ENCODE measurements at places on chromosomes 2 and 18.
A peak's percentile ranks its signal among the peaks of the same experiment; 100 is the strongest.

GRCh38 chr2:9166579-9167377 lies 39.8 kb upstream of the ASAP2 start:
- DNase-seq, result no peak

DNA sequence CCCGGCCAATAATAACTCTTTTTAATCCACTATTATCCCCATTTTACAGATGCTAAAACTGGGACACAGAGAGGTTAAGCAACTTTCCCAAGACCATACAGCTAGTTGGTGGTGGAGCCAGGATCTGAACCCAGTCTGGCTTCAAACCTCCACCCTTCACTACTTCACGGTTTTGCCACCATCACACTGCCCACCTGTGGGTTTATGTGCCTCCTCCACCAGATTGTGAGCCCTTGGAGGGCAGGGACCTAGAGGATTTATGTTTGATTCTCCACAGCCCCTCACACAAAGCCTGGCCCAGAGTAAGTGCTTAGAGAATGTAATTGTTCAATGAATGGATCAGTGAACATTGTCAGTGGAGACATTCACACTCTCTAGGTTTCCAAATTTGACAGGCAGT lies 153.4 kb upstream of the MYCN start:
- no peak for DNase-seq

DNA sequence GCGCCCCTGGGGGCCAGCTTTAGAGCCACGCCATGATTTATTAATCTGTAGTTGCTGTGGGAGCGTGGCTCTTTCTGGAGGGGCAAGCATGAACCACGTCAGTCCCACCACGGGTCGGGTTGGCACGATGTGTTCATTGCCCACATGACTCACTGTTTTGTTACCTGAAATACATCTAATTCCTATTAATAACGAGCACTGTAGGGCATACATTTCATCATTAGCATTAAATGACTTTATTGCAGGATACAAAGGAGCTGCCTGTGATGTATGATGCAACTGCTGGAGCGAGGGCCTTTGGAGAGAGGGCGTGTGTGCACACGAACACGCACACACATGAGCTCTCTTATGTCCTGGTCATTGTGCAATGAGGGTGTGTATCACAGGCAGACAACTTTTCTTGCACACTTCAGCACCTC lies 127.0 kb downstream of the INHBB start:
- no peak for DNase-seq

DNA sequence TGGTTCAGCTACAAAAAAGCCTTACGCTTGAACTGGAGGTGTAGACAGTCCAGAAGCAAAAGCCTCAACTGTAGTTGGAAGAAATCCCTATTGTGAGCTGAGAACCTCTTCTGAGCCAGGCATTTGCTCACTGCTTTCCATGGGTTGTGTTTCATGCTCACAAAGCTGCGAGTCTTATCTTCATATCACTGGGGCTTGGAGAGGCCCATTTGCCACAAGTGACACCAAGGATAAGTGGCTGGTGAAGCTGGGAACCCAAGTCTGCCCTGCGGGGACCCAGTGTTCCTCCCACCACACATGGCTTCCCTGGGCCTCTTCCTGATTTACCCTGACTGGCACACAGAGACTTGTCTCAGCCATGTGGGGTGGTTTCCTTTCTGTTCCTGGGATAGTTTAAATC lies 130.4 kb downstream of the RNF144A start:
- DNase-seq, result no peak

DNA sequence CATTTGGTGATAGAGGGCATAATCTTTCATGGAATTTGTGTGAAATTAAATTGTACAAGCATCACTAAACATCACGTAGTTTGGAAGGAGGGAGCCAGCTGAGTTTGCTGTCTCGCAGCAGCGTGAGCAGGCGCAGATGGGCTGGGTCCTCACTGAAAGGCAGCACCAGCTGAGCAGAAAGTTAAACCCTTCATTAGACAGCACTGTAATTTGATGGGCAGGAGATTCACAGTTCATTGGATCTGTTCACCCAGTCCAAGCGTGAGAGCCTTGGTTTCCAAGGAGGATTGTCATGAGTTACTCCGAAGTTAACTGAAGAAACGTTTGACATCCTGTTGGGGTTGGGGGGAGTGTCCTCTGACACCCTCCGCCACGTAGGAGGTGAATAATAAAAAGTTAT lies 89.8 kb upstream of the NFATC1 start:
- DNase-seq, result no peak

DNA sequence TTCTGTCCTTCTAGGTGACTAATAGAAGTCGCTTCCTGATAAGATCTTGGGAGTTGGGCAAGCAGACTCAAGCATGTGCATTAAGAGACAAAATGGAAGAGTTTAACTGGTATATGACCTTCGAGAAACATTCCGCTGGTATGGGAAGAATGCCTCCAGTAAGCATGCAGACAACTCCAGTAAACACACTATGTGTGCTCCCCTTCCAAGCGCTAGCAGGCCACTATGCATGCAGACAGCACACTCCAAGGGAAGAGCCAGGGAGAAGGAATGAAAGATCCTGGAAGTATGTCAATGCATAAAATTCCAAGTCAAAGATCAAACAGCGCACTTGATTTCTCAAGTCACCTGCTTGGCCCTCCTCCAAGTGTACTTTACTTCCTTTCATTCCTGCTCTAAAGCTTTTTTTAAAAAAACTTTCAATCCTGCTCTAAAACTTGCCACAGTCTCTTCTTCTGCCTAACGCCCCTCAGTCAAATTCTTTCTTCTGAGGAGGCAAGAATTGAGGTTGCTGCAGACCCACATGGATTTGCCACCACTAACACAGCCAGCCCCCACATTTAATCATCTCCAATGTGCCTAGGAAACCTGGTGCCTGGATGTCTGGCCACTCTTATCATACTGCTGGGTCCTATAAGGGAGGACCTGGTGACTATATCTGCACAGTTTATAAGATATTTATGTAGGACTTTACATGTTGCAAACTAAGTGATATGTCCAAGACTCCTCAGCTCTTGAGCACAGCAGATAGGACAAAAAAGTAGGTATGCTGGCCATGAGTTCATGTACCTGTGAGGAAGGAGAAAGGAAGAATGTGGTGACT lies 239.8 kb downstream of the PDE11A start:
- no peak for DNase-seq

DNA sequence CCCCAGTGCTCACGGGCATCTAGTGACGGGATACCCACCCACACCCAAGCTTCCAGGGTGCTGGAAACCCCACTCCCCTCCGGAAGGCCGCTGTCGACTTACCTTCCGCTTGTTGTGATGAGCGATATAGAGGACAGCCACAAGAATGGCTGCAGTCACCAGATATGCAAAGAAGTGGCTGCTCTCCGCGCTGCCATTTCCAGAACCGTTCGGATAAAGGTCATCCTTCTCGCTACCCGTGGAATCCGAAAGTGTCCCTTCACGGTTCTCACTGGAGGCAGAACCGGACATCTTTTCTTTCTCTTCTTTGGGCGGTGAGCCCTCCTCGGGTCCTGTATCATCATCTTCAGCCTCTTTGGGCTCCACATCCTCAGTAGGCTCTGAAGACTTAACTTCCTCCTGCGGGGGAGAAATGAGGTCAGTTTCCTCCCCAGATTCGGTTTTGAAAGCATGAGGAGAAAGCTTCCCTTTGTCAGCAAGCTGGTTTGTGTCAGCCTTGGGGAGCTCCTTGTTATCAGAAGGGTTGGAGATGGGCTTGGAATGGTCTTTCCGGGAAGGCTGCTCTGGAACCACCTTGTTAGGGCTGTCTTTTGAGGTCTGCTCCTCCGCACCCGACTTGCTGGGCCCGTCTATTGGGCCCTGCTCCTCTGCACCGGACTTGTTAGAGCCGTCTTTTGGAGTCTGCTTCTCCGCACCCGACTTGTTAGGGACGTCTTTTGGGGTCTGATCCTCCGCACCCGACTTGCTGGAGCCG lies 1.2 kb downstream of the TGOLN2 start:
- DNase-seq, result no peak

- no peak for DNase-seq
Observed at GRCh38 chr2:241095594-241096290, 6.3 kb downstream of the MTERF4 start.

- no peak for DNase-seq
Observed at GRCh38 chr18:60122339-60122738, 222.5 kb downstream of the PMAIP1 start.

GRCh38 chr2:235595422-235596010 lies 101.7 kb downstream of the AGAP1 start:
- DNase-seq, result peak; percentile 51

DNA sequence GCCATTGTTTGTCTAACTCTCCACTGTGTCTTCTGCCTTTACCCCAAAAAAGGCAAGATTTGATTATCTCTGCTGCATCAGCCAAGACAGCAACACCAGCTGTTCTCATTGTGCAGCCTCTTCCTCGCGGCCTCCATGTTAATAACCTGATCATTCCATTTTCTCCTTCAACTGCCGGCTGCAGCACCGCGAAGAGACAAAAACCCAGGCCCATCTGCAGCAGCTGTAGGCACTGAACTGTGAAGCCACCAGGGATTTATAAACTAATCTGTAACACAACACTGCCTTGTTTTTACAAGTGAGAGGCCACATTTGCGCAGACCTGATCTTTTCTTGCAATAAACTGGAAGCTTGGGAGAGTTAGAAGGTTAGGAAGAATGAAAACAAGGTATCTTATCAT lies 147.8 kb downstream of the SATB2 start:
- no peak for DNase-seq

DNA sequence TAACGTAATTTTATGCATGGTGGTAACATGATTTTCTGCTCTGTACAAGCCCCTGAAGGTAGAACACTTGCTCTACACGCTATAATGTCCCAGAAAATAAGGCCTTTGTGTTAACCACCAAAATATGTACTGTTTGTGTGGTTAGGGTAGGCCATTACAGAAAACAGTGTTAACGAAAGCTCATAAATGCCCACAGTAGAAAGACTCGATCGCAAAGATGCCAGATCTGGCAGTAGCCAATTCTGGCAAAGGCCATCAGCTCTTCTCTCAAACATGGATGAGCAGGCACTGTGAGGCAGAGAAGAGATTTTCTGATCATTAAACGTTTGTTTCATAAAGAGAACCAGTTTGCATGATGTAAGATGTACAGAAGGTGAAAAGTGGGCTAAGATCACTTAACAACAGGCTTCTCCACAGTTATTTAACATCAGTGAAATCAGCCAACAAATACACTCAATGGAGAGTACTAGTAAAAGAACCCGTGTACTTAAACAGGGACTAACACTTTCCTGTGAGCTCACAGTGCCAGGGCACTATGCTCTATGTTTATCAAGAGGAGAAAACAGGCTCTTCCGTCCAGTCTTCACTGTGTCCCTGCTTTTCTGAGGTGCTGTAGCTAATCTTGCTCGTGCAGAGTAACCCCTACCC lies 80.3 kb downstream of the SPRED2 start:
- no peak for DNase-seq

DNA sequence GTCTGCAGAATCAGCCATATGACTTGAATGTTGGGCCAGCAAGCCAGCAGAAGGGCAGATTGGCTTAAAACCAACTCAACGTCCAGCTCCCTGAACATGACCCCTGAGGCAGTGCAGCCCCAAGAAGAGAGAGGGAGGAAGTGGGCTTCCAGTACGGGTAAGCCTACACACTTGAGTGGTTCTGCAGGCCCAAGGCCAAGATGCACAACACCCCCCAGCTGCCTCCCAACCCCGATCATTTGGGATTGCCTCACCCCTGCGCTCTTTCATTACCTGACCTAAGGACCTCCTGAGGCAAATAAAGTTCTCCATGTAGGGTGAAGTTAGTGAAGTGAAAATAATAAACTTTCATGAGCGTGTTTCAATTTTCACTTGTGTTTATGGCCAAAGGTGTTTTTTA lies 536.0 kb downstream of the TNS1 start:
- DNase-seq, result no peak

DNA sequence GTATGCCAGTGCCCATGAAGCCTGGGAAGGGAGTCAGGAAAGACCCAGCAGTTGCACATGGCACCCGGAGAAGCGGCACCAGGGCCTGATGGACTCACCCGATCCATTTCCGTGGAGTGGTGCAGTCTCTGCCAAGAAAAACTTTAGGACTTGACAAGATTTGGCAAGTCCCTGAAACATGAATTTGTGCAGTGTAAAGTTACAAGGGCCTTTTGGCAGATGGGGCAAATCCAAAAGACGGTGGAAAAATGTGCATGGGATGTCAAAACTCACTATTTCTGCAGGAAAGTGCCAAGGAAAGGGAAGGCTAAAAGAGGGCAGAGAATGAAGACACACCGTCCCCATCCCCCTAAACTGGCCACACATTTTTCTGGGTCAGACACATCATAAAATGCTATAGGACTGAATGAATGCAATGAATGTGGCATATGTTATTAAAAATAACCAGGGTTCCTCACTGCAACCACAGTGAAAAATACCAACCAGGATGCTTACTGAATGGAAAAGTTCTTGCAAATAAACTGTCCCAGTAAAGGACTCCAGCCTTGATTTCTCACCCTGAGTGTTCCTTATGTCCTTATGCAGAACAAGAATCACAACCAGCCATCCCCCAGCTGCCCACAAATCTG lies 173.5 kb upstream of the SIX2 start:
- DNase-seq, result no peak

GRCh38 chr2:88199912-88200682 lies 30.0 kb downstream of the THNSL2 start:
- DNase-seq, result no peak

DNA sequence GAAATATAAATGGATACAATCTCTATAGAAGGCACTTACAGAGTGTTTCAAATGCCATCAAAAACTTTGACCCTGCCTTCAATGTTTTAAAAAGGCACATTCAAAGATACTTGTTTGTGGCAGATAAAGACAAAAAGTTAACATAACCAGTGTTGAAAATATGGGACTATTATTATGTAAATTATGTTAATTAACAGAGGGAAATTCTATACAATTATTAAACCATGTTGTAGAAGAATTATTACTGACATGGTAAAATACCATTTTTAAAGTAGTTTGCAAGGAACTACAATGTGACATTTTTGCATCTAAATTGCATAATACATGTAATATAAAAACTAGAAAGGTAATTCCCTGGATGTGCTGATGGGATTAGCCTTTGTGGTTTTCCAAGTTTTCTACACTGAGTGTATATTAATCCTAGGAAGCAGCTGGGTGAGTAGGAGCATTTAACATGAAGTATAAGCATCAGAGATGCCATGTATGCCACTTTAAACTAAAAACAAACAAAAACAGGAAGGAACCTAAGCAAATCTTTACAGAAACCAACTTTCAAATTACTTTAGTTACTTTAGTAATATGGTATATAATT lies 21.7 kb downstream of the MIB1 start:
- no peak for DNase-seq

- DNase-seq, result no peak
Observed at GRCh38 chr2:71063216-71063615, 5.2 kb upstream of the NAGK start.

DNA sequence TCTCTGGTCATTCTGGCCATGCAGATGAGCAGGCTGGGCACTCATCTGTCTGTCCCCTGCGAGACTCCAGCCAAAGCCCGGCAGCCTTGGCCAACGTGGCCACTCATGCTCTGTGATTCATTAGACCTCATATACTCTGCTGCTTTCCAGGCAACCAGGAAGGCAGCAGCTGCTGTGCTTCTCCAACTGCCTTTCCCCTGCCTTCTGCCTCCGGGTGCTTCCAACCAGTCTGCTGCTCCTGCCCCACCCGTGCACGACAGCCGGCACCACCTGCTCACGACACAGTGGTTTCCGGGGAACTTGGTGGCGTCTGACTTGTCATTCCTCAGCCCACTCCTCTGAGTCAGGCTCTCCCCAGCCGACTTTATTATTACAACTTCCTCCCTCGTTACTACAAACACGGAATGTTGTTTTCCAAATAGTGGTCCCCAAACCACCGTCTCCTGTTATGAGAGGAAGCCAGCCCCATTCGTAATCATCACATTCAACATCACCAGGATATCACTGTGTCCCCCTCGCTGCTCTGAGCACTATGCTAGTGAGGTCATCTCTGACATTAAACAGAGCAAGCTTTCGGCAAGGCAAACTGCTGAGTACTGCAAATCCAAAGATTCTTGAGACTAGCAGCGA lies 392.4 kb downstream of the ALK start:
- peak; percentile 51 for DNase-seq
